Activated CD4-positive, alpha-beta memory T cell treated with anti-CD3 and anti-CD28 coated beads, Interleukin-2, amount 10 ng/mL, durations not matched to agents 7 days and 5 days (primary cell): ENCODE measurements at places on chromosomes 13 and 19. TPM values are rescaled to one million over a fixed set of nuclear protein-coding genes. Genes with fewer than 3 reads are reported as not detected.

DNA sequence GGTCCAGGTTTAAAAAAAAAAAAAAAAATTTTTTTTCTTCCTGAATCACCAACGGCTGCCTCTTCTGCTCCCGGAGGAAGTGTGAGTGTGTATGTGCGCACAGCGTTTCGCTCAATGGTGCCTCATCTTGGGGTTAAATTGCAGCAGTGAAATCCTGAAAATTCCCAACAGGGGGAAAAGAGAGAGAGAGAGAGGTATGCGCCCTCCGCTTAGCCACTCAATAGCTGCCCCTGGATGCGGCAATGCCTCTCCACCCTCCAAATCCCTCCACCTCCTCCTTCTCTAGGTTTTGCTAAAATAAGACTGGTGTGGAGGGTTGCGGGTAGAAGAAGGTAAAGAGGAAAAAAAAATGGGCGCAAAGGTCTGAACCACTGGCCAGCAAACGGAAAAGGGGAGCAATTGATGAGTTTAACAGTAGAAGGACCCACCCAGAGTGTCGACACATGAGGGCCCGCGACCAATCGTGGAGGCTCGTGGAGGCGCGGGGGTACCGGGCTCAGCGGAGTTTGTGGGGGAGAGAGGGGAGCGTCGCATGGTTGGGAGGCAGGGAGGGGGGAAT, 853 bp upstream of the CACNA1A start:
- H3K4me1 ChIP-seq: no peaks in the 10 kb centered on the region
- no peak overlapping the region for H3K27ac ChIP-seq
- H3K36me3 ChIP-seq: no peaks in the 10 kb centered on the region
- H3K4me3 ChIP-seq: no peak overlapping the region
- DNase-seq: no peak
- peaks cover 49% of the 10 kb centered on the region for H3K27me3 ChIP-seq

- H3K4me1 ChIP-seq: no peaks in the 10 kb centered on the region
- no peak overlapping the region for H3K27ac ChIP-seq
- H3K27me3 ChIP-seq: no peaks in the 10 kb centered on the region
- DNase-seq: no peak
- no peak overlapping the region for H3K4me3 ChIP-seq
- H3K36me3 ChIP-seq: peaks cover 20% of the 10 kb centered on the region
Measured at GRCh38 chr19:7982103-7982502, 23.3 kb downstream of the ELAVL1 start.

DNA sequence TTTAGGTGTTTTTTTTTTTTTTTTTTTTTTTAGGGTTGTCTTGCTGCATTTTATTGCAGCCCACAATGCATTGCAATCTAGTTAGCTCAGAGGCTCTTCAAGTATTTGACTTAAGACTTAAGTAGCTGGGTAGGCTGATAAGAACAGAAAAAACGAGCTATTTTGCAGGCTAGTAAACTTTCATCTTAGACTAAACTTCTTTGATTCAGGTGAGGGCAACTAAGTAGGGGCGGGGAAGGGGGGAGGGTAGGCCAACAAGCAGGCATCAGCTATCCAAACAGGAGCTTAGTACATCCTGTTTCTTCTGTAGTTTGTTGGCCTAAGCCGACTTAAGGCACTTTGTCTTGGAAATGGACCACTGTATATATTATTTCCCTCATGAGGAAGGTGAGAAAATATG, 4.9 kb upstream of the TDRD3 start:
- no peak overlapping the region for H3K27ac ChIP-seq
- H3K4me3 ChIP-seq: no peak overlapping the region
- peaks cover 1% of the 10 kb centered on the region for H3K27me3 ChIP-seq
- H3K36me3 ChIP-seq: no peaks in the 10 kb centered on the region
- H3K4me1 ChIP-seq: peaks cover 6% of the 10 kb centered on the region

GRCh38 chr13:112974671-112975070, 5.7 kb downstream of the MCF2L start:
- H3K27ac ChIP-seq: no peak overlapping the region
- H3K36me3 ChIP-seq: no peaks in the 10 kb centered on the region
- H3K4me1 ChIP-seq: peaks cover 5% of the 10 kb centered on the region
- H3K27me3 ChIP-seq: peaks cover 20% of the 10 kb centered on the region
- H3K4me3 ChIP-seq: no peak overlapping the region
- no peak for DNase-seq

GRCh38 chr13:89899302-89900103, 1448.0 kb upstream of the MIR17HG start:
- no peak overlapping the region for H3K4me3 ChIP-seq
- H3K27ac ChIP-seq: no peak overlapping the region
- no peaks in the 10 kb centered on the region for H3K27me3 ChIP-seq
- no peak for DNase-seq
- H3K4me1 ChIP-seq: no peaks in the 10 kb centered on the region

The OR4F17 gene
- not detected for total RNA-seq

The KLK11 gene
- total RNA-seq: not detected

The POLR2E gene
- 116 TPM for total RNA-seq
